Stomach (tissue), 19 donors: ENCODE measurements at places on chromosomes 16 and 17. TPM values are rescaled to one million over a fixed set of nuclear protein-coding genes. Genes with fewer than 3 reads are reported as not detected.

DNA sequence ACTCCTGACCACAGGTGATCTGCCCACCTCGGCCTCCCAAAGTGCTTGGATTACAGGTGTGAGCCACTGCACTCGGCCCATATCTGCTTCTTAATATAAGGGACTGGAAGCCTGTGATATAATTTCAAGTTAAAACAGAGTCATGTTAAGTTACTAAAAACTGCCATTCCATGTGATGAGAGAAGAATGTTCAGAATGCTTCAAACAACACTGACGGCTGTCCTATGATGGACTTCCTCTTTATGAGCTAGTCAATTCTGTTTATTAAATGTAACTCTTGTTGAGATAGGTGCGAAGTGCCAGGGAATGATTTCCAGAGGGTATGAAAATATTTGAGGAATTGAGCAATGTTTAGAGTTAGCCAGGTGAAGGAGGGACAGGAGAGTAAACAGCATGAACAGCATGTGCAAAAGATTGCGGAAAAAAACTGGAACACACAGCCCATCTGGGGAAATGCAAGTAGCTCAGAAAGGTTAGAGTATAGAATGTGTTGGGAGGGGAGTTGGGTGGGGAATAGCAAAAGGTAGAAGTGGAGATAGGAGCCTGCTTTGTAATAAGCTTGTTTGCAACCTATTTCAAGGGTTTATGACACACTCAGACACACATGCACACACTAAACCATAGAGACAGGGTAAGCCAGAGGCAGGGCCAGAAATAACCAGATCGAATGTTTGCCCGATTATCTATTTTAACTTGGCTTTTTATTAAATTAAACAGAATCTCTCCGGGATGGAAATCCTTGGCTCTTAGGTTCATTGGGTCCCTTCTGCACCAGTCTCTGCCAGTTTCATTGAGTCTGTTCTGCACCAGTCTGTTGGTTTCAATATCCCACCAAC, 135.6 kb upstream of the COX10 start:
- no peak for DNase-seq
- no peaks in the 10 kb centered on the region for H3K27me3 ChIP-seq
- H3K36me3 ChIP-seq: no peaks in the 10 kb centered on the region
- H3K27ac ChIP-seq: no peak overlapping the region

- H3K4me3 ChIP-seq: no peak overlapping the region
- H3K27ac ChIP-seq: no peak overlapping the region
- H3K27me3 ChIP-seq: no peaks in the 10 kb centered on the region
- H3K4me1 ChIP-seq: peaks cover 36% of the 10 kb centered on the region
These were observed 12.5 kb downstream of the ITPRIPL2 start for GRCh38 chr16:19126300-19126699.

DNA sequence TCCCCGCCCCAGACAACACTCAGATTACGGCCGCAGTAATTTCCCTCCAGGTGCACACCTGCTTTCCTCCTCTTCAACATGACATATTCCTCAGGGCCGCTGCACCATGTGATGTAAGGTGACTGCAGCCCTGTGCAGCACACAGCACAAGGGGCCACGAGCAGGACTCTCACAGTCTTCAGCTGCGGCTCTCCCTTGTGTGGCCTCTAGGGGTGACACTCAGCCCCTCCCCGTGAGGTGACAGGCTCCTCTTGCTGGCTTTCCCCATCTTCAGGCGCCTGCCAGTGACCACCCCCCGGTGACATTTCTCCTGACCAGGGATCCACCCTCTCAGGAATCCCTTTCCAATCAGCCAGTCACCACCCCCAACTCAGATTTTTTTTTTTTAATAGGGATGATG, 31.3 kb upstream of the ABCC3 start:
- no peak overlapping the region for H3K27ac ChIP-seq
- H3K36me3 ChIP-seq: no peaks in the 10 kb centered on the region
- no peak overlapping the region for H3K4me3 ChIP-seq

DNA sequence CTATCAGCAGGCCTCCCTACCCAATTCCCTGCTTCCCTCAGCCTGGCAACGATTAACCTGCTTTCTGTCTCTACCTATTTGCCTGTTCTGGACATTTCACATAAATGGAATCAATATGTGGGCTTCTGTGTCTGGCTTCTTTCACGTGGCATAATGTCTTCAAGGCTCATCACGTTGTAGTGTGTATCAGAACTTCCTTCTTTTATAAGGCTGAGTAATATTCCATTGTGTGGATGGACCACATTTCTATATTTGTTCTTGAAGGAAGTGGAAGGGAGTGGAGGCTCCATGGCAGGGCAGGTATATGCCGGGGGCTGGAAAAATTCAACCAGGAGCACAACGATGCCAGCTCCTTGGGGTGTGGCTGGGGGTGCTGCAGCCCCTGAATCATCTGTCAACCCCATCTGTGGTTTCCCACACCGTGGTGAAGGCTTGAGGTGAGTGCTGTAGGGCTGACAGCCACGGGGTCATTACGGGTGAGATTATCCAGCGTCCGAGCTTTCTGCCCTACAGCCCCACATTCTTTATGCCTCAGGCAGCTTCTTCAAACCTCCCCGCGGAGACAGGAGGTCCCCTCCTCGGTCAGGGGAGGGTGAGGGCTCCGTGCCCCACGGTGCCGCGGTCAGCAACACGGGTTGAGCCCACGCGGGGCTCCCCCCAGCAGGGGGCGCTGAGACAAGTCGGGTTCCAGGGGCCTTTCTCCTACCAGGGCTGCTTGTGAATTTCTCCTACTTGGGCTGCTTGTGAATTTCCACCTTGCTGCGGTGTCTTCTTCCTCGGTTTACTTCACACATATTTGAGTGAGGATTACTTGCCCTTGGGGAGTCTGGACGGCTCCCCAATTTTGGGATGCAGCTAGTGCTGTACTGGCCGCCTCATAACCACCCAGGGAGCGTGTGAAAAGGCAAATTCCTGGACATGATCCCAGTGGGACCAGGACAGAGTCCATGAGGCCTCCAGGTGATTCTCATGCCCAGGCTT, 18.3 kb upstream of the WFIKKN2 start:
- H3K27ac ChIP-seq: no peak overlapping the region
- DNase-seq: peak; percentile 62
- H3K4me1 ChIP-seq: peaks cover 9% of the 10 kb centered on the region
- H3K4me3 ChIP-seq: peak overlapping the region; percentile 10

GRCh38 chr17:68019336-68019674, 16.2 kb upstream of the KPNA2 start:
- no peaks in the 10 kb centered on the region for H3K4me1 ChIP-seq
- H3K36me3 ChIP-seq: no peaks in the 10 kb centered on the region
- no peak for DNase-seq
- peak overlapping the region; percentile 64 for H3K4me3 ChIP-seq
- H3K27me3 ChIP-seq: no peaks in the 10 kb centered on the region
- H3K27ac ChIP-seq: peak overlapping the region; percentile 88

GRCh38 chr16:54939029-54939346, 8.3 kb downstream of the IRX5 start:
- no peaks in the 10 kb centered on the region for H3K36me3 ChIP-seq
- H3K4me3 ChIP-seq: peak overlapping the region; percentile 73
- H3K4me1 ChIP-seq: peaks cover 45% of the 10 kb centered on the region

GRCh38 chr17:74192950-74193781, 10.3 kb upstream of the RPL38 start:
- DNase-seq: peak; percentile 67
- H3K27me3 ChIP-seq: peaks cover 59% of the 10 kb centered on the region
- no peak overlapping the region for H3K4me3 ChIP-seq
- H3K27ac ChIP-seq: peak overlapping the region; percentile 7
- H3K36me3 ChIP-seq: no peaks in the 10 kb centered on the region

DNA sequence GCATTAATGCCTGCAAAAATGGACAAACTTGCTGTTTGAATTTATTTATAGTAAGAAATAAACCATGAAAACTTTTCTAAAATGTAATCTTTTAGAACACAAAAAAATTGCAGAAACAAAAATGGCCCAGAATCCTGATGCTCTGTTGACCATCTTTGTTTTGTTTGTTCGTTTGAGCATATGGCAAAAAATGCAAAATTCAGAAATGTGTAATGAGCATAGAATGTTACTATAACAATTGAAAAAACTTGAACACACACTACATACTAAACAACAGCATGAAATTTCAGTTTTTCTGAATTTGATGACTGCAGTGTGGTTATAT, 1.1 kb upstream of the KPNA2 start:
- no peaks in the 10 kb centered on the region for H3K27me3 ChIP-seq
- H3K4me1 ChIP-seq: no peaks in the 10 kb centered on the region
- no peak overlapping the region for H3K27ac ChIP-seq

GRCh38 chr17:34993031-34993430, 12.7 kb downstream of the LIG3 start:
- no peak for DNase-seq
- H3K27me3 ChIP-seq: no peaks in the 10 kb centered on the region
- no peak overlapping the region for H3K27ac ChIP-seq
- peaks cover 32% of the 10 kb centered on the region for H3K4me1 ChIP-seq
- peaks cover 84% of the 10 kb centered on the region for H3K36me3 ChIP-seq

DNA sequence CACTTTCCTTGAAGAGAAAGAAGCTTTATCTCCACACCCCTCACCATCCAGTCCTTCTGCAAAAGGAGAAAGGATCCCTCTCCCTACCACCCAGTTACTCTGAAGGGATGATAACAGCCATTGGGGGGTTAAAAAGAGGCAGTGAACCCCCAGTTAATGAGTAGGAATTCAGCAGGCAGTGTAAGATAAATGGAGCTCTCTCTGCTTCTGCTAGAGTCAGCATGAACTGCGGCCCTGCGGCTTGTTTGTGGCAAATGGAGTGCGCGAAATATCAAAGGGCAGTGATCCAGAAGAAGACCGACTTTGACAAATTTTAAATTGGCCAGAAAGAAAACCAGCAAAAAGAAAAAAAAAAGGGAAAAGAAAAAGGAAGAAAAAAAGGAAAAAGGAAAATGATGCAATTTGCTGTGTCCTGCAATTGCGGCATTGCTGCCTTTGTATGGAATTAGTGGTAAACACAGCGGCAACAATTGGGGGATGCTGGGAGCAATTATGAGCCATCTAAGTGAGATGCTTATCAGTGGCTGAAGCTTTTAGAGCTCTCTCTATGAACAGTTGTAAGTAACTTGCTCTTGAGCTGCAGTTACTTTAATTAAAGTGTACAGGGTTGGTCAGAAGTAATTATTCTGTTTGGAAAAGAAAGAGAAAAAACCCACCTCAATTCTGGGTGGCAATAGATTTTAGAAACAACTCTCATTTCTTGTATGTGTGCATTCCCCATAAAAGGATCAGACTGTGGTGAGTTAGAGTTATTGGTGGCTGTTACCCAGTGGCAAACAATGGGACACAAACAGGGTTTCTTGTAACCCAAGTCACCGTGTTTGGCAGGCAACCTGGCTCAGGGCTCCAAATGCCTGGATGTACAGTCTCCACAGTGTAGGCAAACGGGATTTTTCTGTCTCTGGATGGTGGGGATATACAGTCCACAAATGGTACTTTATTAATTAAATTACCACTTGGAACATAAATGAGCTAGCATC, 161.3 kb downstream of the AATF start:
- no peak overlapping the region for H3K4me3 ChIP-seq
- no peaks in the 10 kb centered on the region for H3K27me3 ChIP-seq
- peaks cover 15% of the 10 kb centered on the region for H3K4me1 ChIP-seq
- H3K27ac ChIP-seq: no peak overlapping the region
- peaks cover 54% of the 10 kb centered on the region for H3K36me3 ChIP-seq

The TMC8 gene
- 16.5 TPM for total RNA-seq

The NXPH3 gene
- 1.3 TPM for total RNA-seq

The TSPAN10 gene
- not detected for total RNA-seq

The SPNS2 gene
- 67.7 TPM for total RNA-seq

The PPM1E gene
- total RNA-seq: not detected
